Breast epithelium (tissue), 4 donors: ENCODE measurements at places on chromosomes 12 and 14.

DNA sequence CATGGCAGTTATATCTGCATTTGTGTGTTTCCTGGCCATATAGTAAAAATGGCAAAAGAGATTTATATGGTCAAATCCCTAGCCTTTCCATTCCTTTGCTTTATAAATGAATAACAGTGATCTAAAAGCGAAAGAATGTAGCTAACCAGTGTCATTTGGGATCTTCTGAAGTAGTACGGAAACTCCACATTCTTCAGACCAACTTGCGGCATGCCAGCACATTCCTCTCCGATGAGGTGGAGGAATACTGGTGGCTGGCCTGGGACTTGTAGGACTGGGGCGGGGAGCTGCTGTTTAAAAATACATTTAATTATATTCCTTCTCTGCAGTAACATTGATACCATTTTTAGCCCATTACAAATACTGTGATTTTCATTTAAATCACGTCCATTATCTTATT lies 85.3 kb downstream of the SAMD4A start:
- peak overlapping the region; percentile 14 for H3K4me3 ChIP-seq
- H3K27ac ChIP-seq = peak overlapping the region; percentile 86
- peaks cover 7% of the 10 kb centered on the region for H3K4me1 ChIP-seq
- no peaks in the 10 kb centered on the region for H3K36me3 ChIP-seq

DNA sequence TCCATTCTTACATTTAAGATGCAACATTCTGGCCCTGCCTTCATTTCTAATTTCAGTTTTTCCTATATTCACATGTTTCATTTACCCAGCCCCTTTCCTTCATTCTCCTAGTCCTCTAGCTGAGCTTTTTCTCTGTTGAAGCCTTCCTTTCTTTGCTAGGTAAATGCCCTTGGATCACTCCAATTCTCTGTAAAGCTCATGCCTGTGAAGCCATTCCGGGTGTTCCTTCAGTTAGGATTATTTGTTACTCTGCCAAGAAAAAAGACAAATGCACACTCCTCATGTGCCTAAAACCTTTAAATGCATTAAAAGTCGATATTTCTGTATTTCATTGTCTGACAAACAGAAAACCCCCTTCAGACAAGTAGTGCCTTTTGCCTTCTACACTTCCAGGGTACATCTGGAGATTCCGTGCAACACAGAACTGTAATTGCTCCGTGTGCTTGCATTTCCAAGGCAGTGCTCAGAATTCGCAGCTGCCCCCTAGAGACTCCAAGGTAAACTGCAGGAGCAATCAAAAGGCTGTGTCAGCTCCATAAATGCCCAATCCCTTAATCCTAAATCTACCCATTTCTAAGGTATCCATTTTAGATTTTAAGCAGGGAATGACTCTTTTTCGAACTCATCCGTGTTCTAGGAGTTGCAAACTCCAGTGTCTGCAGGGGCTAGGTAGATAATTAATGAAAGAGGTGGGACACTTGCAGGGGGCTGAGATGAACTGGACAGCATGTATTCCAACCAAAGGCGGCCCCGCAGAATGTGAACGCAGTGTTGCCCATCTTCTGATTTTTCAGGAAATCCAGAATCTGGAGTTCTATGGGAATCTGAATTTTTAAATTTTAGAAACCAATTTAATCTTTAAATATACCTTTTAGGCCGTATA lies 320.2 kb downstream of the GRIN2B start:
- peak; percentile 53 for DNase-seq
- no peaks in the 10 kb centered on the region for H3K4me1 ChIP-seq
- no peaks in the 10 kb centered on the region for H3K27me3 ChIP-seq
- no peak overlapping the region for H3K27ac ChIP-seq
- no peaks in the 10 kb centered on the region for H3K36me3 ChIP-seq

- H3K27ac ChIP-seq = no peak overlapping the region
- no peak for DNase-seq
- H3K4me1 ChIP-seq = no peaks in the 10 kb centered on the region
- no peaks in the 10 kb centered on the region for H3K27me3 ChIP-seq
- H3K4me3 ChIP-seq = no peak overlapping the region
Observed at GRCh38 chr14:56555921-56556570, 23.6 kb upstream of the TMEM260 start.

DNA sequence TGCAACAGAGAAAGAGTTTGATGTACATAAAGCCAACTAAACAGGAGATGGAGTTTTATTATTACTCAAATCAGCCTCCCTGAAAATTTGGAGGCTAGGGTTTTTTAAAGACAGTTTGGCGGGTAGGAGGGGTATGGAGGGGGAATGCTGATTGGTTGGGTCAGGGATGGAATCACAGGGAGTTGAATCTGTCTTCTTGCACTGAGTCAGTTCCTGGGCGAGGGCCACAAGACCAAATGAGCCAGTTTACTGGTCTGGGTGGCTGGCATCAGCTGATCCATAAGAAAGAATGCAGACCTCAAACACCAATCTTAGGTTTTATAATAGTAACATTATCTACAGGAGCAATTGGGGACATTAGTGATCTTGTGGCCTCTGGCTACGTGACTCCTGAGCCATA lies 64.9 kb downstream of the RIN3 start:
- H3K4me1 ChIP-seq = no peaks in the 10 kb centered on the region
- H3K27me3 ChIP-seq = no peaks in the 10 kb centered on the region
- DNase-seq = no peak
- H3K4me3 ChIP-seq = no peak overlapping the region
- no peak overlapping the region for H3K27ac ChIP-seq

DNA sequence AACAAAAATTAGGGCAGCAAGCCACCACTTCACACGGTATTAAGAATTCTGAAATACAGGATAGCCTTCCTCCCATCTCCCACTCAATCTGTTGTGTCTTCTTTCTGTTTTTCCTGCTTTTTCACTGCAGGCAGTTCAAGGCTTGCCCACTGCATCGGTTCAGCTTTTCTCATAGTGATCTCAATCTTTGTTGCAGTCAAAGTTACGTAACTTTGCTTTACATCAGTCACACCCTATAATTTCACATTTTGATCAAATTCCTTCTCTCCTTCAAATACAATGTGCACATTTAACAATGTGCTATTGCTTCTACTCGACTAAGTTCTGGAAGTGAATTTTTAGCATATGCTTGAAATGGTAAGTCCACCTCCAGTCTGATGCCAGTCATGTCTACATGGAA lies 217.6 kb downstream of the EFCAB11 start:
- no peak overlapping the region for H3K27ac ChIP-seq
- H3K36me3 ChIP-seq = no peaks in the 10 kb centered on the region
- H3K4me1 ChIP-seq = no peaks in the 10 kb centered on the region
- H3K27me3 ChIP-seq = no peaks in the 10 kb centered on the region
- no peak overlapping the region for H3K4me3 ChIP-seq

DNA sequence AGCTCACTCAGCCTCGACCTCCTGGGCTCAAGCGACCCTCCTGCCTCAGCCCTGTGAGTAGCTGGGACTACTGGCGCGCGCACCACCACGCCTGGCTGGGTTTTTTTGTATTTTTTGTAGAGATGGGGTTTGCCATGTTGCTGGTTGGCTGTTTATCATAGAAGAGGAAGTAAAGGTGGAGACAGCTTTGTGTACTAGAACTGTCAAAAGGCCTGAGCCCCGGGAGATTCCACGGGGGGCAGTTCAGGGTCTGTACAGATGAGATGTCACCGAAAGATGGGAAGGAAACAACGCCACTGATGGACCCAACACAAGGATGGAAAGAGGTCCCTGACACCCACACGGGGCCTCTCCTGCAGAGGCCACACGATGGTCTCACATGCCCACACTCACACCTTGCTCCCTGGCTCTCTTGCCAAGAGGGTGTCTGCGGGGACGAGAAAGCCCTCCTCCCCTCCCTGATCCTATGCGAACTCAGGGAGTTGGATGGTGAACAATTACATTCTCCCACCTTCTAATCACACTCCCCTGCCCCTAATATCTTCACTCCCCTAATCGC lies 66.6 kb downstream of the KDM2B start:
- DNase-seq = no peak
- no peak overlapping the region for H3K27ac ChIP-seq
- no peaks in the 10 kb centered on the region for H3K36me3 ChIP-seq
- H3K27me3 ChIP-seq = no peaks in the 10 kb centered on the region

- H3K27ac ChIP-seq = no peak overlapping the region
- H3K4me1 ChIP-seq = peaks cover 24% of the 10 kb centered on the region
- no peaks in the 10 kb centered on the region for H3K27me3 ChIP-seq
Observed at GRCh38 chr14:104685216-104685997, 4.0 kb upstream of the INF2 start.

GRCh38 chr14:102624666-102625065 lies 32.2 kb downstream of the RCOR1 start:
- no peaks in the 10 kb centered on the region for H3K36me3 ChIP-seq
- H3K4me3 ChIP-seq = no peak overlapping the region
- no peak for DNase-seq
- no peak overlapping the region for H3K27ac ChIP-seq

- no peaks in the 10 kb centered on the region for H3K27me3 ChIP-seq
- H3K4me3 ChIP-seq = no peak overlapping the region
- no peak overlapping the region for H3K27ac ChIP-seq
- no peak for DNase-seq
- H3K4me1 ChIP-seq = no peaks in the 10 kb centered on the region
Observed at GRCh38 chr14:36773558-36773957, 111.9 kb downstream of the PAX9 start.

DNA sequence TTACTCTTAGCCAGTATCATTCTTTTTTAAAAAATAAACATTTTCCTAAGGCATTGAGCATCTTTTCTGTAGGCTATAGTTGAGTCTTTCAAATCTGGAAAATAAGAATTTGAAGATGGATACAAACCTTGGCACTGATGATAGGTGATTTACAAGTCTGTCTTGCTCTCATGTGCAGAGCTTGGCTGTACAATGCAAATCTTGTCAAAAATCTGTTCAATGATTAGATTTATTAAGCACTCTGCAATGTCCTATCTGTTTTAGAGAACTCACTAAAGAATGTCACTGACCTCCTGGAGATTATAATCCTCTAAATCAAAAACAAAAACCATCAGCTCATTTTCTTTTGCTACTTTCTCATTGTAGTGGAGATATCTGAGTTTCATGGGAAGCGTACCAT lies 42.8 kb upstream of the AMIGO2 start:
- no peaks in the 10 kb centered on the region for H3K4me1 ChIP-seq
- no peaks in the 10 kb centered on the region for H3K27me3 ChIP-seq
- no peaks in the 10 kb centered on the region for H3K36me3 ChIP-seq

DNA sequence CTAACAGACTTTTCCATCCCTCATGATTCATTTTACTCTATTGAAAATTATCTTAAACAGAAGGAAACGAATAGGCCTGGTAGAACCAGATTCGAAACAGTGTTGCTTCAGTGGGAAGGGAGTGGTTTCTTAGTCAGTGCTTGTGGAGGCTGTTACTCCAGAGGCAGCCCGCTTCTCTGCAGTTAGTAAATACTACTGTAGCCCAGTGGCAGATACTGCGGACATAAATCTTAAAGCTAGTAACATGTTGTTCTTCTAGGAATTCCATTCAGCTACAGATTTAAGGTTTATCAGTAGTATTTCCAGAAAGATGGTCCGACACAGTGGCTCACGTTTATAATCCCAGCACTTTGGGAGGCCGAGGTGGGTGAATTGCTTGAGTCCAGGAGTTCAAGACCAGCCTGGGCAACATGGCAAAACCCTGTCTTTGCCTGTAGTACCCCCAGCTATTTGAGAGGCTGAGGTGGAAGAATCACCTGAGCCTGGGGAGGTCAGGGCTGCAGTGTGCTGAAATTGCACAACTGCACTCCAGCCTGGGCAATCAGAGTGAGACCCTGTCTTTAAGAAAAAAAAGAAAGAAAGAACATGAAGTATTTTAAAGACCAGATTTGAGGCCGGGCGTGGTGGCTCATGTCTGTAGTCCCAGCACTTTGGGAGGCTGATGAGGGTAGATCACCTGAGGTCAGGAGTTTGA lies 45.9 kb downstream of the DIP2B start:
- no peaks in the 10 kb centered on the region for H3K4me1 ChIP-seq
- no peak for DNase-seq
- H3K27ac ChIP-seq = no peak overlapping the region
- H3K27me3 ChIP-seq = no peaks in the 10 kb centered on the region
- no peak overlapping the region for H3K4me3 ChIP-seq
- no peaks in the 10 kb centered on the region for H3K36me3 ChIP-seq

GRCh38 chr14:95516554-95517181 lies at the start of gene SYNE3:
TSS of gene SYNE3 (minus strand) at chr14:95516650. CDS start at chr14:95475821, 40,829 bp downstream.
- H3K36me3 ChIP-seq = no peaks in the 10 kb centered on the region
- DNase-seq = no peak
- peaks cover 19% of the 10 kb centered on the region for H3K4me1 ChIP-seq
- H3K27ac ChIP-seq = peak within 1 kb of the TSS; percentile 93
- H3K27me3 ChIP-seq = no peaks in the 10 kb centered on the region
- H3K4me3 ChIP-seq = peak within 1 kb of the TSS; percentile 79

GRCh38 chr12:25295361-25295760 lies 44.6 kb upstream of the KRAS start:
- no peak overlapping the region for H3K27ac ChIP-seq
- no peaks in the 10 kb centered on the region for H3K4me1 ChIP-seq
- no peak for DNase-seq
- no peaks in the 10 kb centered on the region for H3K27me3 ChIP-seq
- no peaks in the 10 kb centered on the region for H3K36me3 ChIP-seq

DNA sequence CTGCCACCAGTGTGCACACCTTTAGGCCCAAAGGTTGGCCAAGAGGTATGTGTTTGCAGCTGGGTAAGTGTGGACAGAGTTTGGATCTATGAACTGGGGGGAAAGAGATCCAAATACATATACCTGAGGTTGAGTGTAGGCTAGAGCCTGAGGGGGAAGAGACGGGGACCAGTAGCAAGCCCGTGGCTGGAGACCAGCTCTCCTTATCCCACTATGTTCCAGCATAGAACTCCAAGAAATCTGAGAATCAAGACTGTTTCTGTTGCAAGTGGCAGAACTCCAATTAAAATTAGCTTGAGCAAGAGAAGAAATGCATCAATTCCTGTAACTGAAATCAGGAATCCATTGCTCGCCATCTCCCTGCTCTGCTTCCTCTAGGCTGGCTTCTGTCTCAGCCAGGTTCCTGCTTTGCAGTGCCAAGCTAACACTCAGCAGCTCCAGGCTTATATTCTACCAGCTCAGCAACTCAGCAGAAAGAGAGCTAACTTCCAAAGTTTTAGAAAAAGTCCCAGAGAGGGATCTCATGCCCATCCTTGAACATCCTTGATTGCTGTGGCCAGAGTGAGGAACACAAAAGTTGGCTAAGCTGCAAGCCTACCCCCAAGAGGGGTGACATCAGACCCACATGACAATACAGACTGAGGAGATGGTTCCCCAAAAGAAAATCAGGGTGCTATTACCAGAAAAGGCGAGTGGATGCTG lies 1.5 kb upstream of the PCK2 start:
- H3K27me3 ChIP-seq = no peaks in the 10 kb centered on the region
- H3K36me3 ChIP-seq = no peaks in the 10 kb centered on the region
- no peak overlapping the region for H3K4me3 ChIP-seq
- no peak for DNase-seq

- H3K4me1 ChIP-seq = no peaks in the 10 kb centered on the region
- H3K4me3 ChIP-seq = peak overlapping the region; percentile 97
- H3K36me3 ChIP-seq = no peaks in the 10 kb centered on the region
Observed at GRCh38 chr14:94079891-94080620, 946 bp downstream of the DDX24 start.

DNA sequence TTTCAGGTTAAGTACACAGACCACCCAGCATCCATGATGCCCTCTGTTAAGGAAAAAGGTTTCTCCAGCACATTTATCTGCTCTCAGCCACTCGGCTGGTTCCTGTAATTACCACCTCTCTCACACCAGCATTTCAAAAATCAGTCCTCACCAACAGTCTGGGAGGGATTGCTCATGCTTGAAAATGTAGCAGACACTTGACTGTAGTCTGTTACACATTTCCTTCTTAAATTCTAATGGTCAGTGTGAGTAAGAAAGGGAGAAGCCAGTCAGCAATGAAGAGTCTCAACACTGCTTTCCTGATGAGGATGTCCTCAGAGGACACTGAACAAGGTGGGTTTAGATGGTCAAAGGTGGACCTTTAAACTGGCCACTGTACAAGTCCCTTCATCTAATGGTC lies 6.0 kb downstream of the ZBTB39 start:
- no peaks in the 10 kb centered on the region for H3K27me3 ChIP-seq
- no peak overlapping the region for H3K4me3 ChIP-seq
- H3K27ac ChIP-seq = no peak overlapping the region
- no peak for DNase-seq
- no peaks in the 10 kb centered on the region for H3K4me1 ChIP-seq
